NCI-H2107 (cell line): ENCODE measurements at places on chromosomes 12 and 14.

GRCh38 chr14:94582851-94583250 is 1.6 kb downstream of the SERPINA5 start:
- no peak for DNase-seq

- DNase-seq, result no peak
Measured at GRCh38 chr12:54661048-54661447, 12.9 kb upstream of the DCD start.

- no peak for DNase-seq
Measured at GRCh38 chr14:39868949-39869348, 436.7 kb upstream of the FBXO33 start.

DNA sequence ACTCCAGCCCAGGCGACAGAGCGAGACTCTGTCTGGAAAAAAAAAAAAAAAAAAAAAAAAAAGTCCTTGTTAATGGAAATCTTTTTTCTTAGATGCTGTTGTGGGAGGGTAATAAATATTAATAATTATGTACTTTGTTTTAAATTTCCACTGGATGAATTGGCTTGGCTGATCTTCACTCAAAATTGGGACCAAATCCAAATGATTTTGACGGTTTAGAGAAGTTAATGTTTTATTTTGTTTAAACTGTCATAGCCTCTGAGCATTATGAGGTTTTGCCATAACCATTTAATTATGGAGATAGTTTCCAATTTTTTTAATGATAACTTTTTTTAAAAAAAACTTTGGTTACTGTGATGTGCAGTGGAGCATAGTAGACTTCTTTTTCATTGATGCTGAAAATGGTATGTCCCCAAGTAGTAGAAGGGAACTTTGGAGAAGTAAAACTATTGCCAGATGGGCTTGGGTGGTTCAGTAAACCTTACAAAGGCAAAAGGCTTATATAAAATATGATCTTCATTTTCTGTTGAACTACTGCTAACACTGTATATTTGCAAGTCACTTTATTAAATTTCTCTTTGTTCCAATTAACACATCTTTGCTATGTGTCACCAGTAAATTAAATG is 3.9 kb upstream of the PMCH start:
- no peak for DNase-seq

GRCh38 chr12:99282086-99282485 is 365.5 kb upstream of the GARIN6 start:
- DNase-seq, result no peak

DNA sequence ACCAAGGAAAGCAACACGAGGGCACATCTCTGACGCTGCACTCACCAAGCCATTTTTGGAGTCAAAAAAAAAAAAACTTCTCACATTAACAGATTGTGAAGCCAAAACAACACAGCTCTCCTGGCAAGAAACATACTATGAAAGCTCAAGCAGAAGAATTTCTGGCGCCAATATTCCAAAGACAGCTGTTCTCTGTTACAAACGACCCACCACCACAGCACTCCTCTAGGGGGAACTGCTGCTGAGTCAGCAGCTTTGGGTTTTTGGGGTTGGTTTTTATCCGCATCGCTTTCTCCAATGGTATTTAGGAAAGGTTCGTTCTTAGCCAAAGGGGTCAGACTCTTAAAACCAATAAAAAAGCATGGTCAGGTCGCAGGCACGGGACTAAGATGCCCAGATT is 379.4 kb downstream of the RPS29 start:
- DNase-seq, result no peak

GRCh38 chr14:89340200-89341181 is 76.5 kb downstream of the FOXN3 start:
- DNase-seq, result no peak

DNA sequence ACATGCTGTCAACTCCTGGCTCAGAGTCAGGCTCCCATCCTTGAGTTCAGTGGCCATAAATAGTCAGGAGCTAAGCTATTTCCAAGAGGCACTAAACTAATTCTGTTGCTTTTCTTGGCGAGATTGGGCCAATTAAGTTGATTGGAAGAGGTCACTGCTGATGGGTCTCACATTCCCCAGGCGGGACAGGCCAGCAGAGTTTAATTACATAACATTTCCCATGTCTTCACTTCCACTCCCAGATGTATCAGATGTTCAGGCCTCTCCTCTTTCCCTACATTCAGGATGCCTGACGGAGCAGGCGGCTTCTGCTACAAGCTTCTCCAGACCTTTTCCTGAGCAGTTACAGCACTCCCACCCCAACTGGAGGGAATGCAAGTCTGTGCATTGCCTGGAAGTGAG is 5.3 kb downstream of the NTF3 start:
- no peak for DNase-seq

DNA sequence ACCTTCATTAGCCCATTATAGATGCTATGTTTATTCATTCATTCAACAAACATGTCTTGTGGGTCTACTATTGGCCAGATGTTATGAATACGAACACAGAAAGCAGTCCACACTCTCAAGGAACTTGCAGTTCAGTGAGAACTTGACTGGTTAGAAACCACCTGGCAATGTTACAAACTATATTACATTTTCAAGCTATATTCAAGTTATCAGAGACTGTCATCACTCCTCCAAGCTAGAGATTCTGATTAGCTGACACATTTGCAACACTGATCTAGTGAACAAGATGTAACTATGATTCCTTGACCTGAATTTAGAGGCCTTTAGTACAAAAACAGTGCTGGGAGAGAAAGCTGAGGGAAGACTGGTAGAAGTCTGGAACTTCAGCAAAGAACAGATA is 170.7 kb upstream of the EEA1 start:
- no peak for DNase-seq

DNA sequence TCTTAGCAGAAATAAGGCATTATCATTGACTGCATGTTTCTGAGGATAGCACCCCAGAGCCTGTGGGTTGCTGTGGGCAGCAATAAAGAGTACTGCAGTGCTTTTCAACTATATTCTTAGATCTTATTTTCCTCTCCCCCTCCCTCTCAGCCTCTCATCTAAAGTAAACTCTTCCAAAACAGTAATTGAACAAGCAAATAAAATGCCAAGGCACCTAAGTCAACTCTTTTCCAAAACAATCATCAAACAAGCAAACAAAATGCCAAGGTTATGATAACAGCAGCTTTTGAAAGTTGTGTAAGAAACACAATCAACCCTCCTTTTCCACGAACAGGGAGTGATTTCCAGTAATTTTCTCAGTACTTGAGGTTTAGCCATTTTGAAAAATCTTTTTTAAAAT is 1542.6 kb downstream of the AACS start:
- no peak for DNase-seq

DNA sequence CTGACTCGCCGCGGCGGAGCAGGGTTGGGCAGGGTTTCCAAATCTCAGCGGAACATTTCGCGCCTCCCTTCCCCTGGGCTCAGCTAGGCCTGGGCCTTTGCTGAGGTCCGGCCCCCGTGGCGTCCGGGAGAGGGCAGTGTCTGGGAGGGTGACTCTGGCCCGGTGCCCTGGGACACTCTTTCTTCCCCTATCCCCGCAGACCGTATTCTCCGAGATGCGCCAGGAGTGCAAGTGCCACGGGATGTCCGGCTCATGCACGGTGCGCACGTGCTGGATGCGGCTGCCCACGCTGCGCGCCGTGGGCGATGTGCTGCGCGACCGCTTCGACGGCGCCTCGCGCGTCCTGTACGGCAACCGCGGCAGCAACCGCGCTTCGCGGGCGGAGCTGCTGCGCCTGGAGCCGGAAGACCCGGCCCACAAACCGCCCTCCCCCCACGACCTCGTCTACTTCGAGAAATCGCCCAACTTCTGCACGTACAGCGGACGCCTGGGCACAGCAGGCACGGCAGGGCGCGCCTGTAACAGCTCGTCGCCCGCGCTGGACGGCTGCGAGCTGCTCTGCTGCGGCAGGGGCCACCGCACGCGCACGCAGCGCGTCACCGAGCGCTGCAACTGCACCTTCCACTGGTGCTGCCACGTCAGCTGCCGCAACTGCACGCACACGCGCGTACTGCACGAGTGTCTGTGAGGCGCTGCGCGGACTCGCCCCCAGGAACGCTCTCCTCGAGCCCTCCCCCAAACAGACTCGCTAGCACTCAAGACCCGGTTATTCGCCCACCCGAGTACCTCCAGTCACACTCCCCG is 3.0 kb downstream of the WNT1 start:
- no peak for DNase-seq

- DNase-seq, result no peak
Measured at GRCh38 chr12:106633451-106633823, 50.6 kb downstream of the RFX4 start.

- no peak for DNase-seq
Measured at GRCh38 chr12:26823390-26823789, 9.6 kb downstream of the ITPR2 start.

DNA sequence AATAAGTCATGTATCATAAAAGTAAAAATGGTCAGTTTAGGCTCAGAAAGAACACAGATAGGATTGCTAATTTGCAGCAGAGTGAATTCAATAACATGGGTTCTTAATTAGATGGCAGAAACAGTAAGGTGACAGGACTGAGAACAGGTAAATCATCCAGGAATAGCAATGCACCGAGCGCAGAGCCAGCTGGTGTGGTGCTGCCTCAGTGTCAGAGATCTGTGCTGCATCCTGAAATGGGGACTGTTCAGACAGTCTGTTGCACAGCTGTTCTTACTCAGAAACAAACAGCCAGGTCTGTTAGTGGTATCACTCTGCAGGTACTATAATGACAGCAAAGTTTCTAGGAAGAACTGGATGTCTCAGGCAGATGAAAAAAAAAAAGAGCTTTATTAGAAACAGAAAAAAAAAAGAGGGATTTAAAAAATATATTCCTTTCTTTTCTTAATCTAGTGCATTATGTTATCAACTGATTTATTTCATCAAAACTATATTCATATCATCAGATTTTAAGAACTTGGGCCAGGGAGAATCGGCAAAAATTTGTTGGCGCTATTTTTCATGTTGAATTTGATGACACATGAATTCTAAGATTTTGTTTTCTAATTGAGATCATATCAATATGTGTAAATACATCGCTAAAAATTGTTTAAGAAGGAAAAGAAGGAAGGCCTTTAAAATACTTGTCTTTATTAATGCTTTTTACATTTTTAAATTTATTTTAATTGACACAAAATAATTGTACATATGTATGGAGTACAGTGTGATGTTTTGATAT is 501.8 kb downstream of the PRKD1 start:
- DNase-seq, result no peak

- no peak for DNase-seq
Measured at GRCh38 chr12:21913823-21914222, 27.4 kb downstream of the ABCC9 start.

DNA sequence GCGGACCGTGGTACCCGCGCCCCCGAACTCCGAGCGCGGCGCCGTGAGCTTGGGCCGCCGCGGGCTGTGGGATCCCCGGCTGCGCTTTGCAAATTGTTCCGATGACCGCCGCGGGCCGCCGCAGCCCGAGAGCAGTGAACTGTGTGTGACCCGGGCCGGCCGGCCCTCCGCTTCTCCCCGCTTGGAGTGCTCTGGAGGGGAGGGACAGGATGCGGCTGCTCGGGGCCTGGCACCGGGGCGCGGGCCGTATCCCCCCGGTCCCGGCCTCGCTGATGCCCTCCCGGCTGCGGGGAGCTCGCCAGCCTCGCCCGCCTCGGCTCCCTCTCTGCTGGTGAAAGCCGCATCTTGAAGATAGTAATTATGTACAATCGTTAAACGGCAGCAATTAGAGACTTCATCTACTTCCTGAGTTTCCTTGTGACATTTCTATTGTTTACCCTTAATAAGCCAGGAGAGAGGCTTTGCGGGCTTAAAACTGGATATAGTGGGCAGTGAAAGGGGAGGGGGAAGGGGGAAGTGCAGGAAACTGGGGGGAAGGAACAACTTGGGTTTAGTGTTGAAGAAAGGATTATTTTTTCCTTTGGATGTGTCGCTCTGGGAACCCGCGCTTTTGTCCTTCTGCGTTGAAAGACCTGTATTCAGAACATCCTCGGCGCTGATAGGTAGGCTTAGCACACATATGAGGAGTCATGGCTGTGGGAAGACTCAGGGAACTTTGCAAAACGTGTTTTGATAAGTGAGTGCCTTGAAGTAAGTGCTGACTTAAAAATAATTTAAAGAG is 1.2 kb downstream of the PELI2 start:
- no peak for DNase-seq

- no peak for DNase-seq
Measured at GRCh38 chr14:74834692-74835392, 41.1 kb downstream of the PROX2 start.
